ENCODE measurements at places on chromosomes 6 and 20. TPM values are rescaled to one million over a fixed set of nuclear protein-coding genes. Genes with fewer than 3 reads are reported as not detected.

DNA sequence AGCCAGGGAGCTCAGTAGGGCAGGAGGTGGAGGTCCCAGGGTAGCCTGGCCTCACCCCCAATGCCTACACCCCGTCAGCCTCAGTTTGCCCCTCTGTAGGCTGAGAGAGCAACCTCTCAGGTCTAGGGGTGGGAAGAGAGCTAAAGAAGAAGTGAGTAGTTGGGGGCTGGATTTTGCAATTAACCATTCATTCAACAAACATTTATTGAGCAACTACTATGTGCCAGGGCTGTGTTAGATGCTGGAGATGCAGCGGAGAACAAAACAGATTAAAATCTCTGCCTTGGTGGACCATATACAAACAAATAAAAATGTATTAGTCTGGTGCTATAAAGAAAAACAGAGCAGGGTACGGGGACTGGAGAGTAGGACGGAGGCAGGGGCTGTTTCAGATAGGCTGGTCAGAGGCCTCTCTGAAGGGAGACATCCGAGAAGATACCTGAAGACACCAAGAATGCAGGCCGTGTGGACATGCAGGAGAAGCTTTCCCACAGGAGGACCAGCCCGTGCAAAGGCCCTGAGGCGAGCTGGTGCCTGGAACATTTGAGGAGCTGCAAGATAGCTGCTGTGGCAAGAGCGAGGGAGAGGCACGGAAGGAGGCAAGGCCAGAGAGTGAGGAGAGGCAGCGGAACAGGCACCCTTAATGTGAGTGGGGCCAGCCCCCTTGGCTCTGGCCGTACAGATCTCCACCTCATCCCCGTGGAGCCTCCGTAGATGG is 60.3 kb downstream of the GRM4 start:
- no peak for DNase-seq

GRCh38 chr20:42474646-42475045 is 715.1 kb downstream of the PTPRT start:
- DNase-seq: no peak

DNA sequence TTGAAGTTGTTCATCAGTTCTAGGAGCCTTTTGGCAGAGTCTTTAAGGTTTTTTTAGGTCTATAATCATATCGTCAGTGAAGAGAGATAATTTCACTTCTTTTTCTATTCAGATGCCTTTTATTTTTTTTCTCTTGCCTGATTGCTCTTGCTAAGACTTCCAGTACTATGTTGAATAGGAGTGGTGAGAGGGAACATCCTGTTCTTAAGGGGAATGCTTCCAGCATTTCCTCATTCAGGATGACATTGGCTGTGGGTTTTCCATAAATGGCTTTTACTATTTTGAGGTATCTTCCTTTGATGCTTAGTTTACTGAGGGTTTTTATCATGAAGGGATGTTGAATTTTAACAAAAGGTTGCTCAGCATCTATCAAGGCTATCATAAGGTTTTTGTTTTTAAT is 109.5 kb downstream of the CLVS2 start:
- no peak for DNase-seq

DNA sequence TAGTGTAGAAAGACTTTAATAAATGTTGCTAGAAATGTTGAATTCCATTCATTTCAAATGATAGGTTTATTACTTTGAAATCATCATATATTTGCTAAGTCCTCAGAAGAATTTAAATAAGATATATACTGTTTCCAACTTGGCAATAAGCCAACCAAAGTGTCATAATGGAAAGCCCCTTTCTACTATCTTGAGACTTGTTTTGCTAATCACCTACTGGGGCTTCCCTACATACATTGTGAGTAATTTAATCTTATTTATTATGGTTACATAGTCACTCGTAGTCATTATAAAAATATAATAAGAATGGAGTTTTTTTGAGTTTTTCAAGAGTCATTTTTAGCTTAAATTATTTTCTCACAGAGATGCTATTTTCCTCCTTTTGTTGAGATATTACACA is 20.7 kb downstream of the COL19A1 start:
- DNase-seq: no peak

DNA sequence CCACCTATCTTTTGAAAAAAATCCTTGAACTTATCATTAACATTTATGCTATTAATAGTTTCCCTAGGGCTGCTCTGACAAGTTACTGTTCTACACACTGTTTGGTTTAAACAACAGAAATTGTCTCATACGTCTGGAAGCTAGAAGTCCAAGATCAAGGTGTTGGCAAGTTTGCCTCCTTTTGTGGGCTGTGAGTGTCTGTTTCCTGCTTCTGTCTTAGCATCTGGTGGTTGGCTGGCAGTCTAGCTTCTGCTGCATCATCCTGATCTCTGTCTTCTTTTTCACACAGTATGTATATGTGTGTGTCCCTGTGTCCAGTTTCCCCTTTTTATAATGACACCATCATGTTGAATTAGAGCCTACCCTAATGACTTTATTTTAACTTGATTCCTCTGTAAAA is 154.8 kb downstream of the RPS12 start:
- DNase-seq: no peak

DNA sequence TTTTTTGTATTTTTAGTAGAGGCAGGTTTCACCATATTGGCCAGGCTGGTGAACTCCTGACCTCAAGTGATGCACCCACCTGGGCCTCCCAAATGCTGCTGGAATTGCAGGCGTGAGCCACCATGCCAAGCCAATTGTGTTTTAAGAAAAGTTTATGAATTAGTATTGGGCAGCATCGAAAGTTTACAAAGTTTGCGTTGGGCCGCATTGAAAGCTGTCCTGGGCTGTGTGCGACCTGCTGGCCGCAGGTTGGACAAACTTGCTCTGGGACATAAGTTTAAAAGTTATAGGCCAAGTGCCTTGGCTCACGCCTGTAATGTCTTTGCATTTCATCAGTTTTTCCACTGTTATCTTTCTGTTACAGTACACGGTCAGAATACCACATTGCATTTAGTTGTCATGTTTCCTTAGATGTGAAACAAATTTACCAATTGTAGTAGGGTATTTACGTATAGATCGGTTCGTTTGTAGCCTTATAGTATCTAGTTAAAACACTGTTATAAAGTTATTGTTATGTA is 39.5 kb downstream of the ASXL1 start:
- no peak for DNase-seq

GRCh38 chr6:87103977-87104601 is 9.2 kb upstream of the CGA start:
- DNase-seq: no peak

Gene UNC5CL
- total RNA-seq: not detected

Gene LY6G6D
- not detected for total RNA-seq

Gene DYNLRB1
- 190 TPM for total RNA-seq

Gene HUS1B
- not detected for total RNA-seq

All from SJSA1 (cell line).